NCI-H774 (cell line): ENCODE measurements at places on chromosomes 12 and 14.

DNA sequence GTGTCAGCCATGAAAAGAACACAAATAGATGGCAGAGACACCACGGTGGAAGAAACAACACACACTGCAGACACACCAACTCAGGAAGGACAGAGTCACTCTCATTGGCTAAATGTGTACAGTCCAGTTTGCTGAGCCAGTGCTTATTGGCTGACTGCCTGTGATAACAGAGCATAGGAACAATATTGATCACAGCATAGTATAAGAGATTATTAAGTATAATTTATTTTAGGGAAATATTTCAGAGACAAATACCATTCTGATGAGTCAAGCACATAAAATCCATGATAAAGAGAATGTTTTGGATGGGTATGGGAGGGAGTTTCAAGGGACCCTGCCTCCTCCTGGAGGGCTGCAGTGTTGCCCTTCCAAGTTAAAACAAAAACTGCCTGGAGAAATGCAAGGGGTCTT lies 50.9 kb downstream of the BTG1 start:
- no peak for DNase-seq

DNA sequence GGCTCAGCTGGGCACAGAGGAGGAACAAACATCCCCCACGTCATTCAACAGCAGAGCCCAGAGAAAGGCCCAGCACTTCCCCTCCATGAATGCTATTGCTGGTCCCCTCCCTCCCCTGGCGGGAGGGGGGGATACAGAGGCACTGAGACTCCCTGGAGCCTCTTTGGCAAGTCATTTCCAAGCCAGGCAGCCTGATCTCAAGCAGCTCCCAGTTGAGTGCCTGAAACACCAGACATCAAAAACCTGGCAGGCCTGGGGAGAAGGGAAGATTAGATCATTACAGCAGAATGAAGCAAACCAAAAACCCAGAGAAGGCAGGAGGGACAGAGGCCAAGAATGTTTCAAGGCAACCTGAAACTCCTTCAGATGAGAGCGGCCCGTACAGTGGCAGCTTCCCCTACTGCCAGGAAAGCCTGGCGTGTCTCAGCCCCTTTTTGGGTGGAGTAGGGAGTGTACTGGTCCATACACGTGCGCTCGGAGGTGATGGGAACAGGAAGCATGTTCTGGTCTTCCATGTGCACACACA lies 92.1 kb downstream of the LRRC74A start:
- DNase-seq: no peak

DNA sequence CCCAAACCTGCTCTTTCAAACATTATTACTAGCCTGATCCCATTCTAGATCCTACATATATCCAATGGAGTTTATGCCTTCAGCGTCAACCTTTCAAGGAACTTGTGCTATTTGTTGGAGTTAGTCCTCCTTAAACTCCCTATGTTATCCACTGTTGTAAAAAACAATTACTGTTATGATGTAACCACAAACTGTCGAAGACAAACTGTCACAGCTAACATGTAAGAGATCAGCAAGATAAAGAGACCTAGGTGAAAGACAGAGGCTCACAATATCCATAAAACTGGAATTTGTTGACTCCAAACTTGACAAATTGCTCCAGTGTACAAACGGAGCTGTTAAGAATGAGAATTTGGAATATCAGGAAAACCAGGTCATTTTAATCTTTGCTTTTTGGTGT lies 70.7 kb downstream of the CDK17 start:
- DNase-seq: no peak

DNA sequence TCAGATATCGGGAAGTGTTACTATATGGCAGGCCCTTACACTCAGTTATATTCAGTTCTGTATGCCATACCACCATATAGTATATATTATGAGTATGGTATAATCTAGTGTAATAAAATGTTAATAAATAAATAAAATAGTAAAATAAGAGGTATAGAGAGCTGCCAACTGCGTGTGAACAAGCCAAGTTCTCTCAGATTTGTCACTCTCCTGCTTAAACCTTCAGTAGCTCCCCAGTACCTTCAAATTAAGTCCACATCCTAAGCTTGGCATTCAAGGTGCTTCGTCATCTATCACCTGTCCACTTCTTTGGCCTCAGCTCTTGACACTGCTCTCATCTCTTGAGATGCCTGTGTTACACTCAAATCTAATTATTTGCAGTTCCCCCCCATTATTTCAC lies 12.8 kb upstream of the CREBL2 start:
- no peak for DNase-seq

GRCh38 chr14:103671911-103672310 lies 42.9 kb downstream of the KLC1 start:
- no peak for DNase-seq

DNA sequence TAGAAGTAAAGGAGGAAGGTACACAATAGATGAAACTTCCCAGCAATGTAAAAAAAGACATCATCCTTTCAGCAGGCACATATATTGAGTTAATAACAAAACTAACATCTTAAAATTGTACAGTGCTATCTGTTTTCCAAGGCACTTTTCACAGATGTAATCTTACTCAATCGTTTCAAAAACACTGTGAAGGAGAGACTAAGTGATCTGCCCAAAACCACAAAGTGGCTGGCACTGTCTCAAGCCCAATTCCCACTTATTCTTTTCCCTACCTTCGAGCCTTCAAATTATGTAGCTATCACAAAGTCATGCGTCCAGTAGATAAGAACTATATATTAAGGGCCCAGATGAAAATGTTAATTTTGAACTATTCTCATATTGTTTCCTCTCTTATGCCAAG lies 193.6 kb upstream of the RASSF8 start:
- DNase-seq: no peak

DNA sequence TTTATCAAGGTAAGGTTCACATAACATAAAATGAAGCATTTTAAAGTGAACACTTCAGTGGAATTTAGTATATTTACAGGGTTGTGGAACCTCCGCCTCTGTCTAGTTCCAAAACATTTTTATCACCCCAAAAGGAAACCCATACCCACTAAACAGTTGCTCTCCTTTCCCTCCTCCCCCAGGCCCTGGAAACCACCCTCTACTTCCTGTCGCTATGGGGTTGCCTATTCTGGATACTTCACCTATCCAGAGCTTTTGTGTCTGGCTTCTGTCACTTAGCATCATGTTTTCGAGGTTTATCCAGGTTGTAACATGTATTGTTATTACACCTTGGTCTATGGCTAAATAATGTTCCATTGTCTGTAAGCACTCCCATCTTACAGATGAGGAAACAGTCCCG lies 27.7 kb upstream of the ZFP36L1 start:
- DNase-seq: no peak

GRCh38 chr12:106171117-106171750 lies 32.5 kb upstream of the NUAK1 start:
- DNase-seq: no peak

DNA sequence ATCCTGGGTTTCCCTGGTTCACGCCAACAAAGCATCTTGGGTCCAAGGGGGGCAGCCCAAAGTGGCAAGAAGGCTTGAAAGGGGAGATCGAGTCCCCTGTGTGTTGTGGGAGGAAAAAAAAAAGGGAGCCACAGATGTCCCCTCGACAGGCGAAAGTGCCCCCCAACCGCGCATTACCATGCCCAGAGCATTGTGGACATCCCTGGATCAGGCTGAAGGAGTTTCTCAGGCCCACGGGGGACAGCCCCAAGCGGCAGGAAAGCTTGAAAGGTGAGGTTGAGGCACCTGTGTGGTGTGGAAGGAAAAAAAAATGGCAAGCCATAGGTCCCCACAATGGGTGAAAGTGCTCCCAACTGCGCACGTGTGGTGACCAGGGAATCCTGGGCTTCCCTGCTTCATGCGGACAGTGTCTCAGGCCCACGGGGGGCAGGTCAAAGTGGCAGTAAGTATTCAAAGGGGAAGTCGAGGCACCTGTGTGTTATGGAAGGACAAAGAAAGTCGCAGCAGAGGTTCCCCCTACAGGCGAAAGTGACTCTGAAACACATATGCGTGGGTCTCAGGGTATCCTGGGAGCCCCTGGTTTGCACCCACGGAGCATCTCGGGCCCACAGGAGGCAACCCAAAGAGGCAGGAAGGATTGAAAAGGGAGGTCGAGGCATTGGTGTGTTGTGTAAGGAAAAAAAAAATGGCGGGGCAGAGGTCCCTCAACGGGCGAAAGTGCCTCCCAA lies 580.1 kb downstream of the ALG10 start:
- no peak for DNase-seq

DNA sequence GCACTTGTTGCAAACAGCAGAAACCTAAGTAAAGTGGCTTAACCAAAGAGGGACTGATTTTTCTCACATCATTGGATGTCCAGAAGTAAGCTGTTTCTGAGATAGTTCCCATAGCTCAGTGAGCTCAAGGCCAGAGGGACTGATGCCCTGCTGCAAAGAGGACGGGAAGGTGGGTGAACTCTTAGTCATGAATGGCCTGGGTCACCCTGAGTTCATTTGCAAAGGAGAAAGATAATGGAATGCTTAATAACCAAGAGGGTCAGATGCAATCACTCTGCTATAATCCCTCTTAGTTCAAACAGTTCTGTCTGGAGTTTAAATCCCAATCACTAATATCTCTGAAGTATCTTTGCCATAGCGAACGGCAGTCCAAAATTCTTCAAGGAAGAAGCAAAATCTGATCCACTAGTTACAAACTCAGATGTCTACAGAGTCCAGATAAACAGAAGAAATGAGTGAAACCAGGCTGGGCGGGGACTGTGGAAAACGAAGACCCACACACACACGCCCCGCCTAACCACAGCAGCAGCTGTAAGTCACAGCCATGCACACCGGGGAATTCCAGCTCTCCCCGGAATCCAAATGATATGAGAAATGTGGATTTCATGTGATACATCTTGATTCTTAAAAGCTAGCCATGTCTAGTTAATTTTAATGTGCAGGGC lies 289.5 kb downstream of the TMEM132D start:
- no peak for DNase-seq

GRCh38 chr14:102539544-102540314 lies 30.2 kb upstream of the ANKRD9 start:
- no peak for DNase-seq

GRCh38 chr14:90981636-90982035 lies 78.8 kb downstream of the RPS6KA5 start:
- DNase-seq: no peak

- no peak for DNase-seq
These were observed 457.6 kb upstream of the RGS6 start for GRCh38 chr14:71474301-71475265.

GRCh38 chr12:60752589-60752988 lies 1156.8 kb downstream of the SLC16A7 start:
- no peak for DNase-seq

DNA sequence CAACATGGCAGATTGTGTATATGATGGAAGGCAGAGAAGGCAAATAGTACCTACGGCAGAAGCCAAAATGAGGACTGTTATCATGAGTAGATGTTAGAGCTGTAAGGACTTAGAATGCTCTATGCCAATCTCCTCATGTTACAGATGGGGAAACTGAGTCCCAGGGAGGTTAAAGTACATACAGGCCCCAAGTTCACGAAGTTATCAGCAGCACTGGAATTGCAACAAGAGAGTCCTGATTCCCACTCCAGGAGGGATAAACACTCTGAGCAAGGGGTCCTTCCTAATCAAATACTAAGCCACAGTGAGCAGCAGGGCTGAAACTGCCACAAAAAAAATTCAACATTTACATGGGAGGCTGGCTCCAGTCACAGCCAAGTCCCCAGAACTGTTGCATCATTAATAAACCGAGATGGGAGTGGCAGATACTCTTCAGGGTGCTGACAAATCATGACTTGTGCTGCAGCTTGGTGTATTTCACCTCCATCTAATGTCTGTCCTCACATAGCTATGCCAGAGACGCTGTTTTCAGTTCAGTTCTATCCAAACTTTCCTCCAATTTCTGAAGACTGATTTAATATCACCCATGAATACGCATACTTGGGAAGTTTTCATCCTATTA lies 24.2 kb downstream of the NUAK1 start:
- DNase-seq: no peak

GRCh38 chr12:89514751-89515150 lies 9.8 kb downstream of the GALNT4 start:
- DNase-seq: no peak

DNA sequence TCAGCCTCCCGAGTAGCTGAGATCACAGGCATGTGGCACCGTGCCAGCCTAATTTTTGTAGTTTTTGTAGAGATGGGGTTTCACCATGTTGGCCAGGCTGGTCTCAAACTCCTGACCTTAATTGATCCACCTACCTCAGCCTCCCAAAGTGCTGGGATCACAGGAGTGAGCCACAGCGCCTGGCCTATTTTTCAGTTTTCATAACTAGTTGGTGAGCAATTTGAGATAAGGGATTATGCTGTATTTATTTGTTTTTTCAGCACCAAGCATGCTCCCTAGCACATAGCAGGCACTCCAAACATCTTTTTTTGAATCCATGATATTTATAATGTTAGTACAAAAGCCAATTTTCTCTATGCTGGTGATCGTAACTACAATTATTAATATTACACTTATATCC lies 541.2 kb downstream of the SNAPC1 start:
- no peak for DNase-seq

DNA sequence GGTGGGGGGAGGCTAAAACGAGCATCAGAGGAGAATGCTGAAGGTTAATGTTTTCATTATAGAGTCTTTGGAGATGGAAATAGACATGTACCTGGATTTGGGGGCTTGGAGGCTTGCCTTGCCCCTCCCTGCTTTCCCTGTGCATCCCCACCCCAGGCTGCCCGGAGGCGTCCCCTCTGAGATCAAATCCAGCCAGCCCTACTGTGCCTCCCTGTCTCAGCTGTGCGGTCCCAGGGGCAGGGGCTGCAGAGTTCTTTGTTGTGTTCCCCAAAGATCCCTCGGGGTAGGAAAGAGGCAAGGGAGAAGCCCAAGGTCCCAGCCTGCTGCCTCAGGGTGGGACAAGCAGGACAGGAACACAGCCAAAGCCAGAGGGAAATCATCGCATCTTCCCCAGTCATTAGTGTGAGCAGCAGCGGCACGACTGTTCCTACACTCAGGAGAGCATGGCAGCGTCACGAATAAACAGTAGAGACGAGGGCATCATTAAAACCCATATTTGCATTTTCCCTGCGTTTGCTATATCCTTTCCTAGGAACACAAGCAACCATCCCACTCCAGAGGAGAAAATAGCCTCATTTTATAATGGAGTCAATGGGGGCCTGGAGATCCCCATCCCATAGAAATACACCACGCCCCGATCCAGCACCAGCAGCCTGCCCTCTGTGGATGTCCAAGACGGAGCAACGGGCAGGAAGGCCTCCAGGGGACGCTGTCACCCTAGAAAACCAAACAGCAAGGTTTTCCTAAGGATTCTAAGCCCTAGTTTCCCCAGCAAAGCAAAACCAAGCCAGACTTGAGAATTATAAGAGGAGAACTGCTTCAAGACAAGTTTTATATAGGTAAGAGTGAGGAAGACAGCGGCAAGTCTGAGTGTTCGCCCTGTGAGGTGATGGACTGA lies 32.4 kb downstream of the ANO2 start:
- DNase-seq: no peak

- DNase-seq: peak; percentile 78
These were observed 112.6 kb downstream of the RBM19 start for GRCh38 chr12:113853491-113853890.

DNA sequence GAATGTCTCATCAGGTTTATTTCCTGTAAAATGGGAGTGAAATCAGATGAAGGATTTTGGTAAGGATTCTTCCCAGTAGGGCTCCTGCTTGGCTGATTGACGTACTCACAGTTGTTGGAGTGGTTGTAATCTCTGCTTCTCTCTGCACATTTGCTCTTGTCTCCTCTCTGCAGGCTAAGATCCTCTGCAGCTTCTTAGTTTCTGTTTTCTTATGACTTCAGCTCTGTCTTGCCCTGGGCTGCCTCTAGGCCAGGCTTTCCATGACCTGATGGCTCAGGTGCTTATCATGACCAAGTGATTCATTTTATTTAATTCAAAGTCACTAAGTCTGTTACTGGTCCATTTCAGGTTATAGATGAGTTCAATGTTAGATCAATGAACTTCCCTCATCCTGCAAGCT lies 394.5 kb upstream of the DDHD1 start:
- no peak for DNase-seq

GRCh38 chr12:125639826-125640225 lies 574.6 kb downstream of the AACS start:
- DNase-seq: no peak
